Activated gamma-delta T cell treated with anti-CD3 and anti-CD28 coated beads, Interleukin-2, amount 50 U/mL, for 16 hours (primary cell): ENCODE measurements at places on chromosomes 3 and 15.

DNA sequence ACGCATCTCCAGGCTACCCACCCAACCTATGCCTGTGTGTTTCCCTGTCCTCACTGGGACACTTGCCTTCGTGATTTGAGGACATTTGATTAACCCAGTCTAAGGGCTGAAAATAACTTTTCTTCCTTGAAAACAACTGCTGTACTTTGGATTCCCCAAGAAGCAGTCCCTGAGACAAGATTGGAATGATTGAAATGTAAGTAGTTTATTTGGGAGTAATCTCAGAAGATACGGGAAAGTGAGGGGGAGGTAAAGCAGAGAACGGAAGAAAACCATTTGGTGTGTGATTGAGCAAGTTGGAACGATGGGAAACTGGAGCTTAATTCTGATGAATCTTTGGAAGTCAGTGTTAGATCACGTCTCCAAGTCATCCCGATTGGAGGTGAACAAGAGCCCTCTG lies 143.8 kb upstream of the LMCD1 start:
- no peak for DNase-seq

DNA sequence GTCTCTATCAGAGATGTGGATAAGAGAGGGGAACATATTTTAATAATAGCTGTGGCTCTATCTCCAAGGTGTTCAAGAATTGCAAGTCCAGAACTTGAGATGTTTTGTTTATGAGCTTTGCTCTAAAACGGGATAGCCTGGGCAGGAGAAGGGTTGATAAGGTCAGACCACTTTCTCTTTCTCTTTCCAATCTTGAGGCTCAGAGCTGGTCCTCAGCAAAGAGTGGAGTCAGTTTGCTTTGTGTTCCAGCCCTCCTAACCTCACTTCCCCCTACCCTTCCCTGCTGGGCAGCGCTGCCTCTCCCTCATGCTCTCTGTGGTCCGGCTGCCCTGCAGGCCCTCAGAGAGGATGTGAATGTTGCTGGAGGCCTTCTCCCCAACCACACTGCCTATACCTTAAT lies 13.8 kb downstream of the KLHL6 start:
- no peak for DNase-seq

DNA sequence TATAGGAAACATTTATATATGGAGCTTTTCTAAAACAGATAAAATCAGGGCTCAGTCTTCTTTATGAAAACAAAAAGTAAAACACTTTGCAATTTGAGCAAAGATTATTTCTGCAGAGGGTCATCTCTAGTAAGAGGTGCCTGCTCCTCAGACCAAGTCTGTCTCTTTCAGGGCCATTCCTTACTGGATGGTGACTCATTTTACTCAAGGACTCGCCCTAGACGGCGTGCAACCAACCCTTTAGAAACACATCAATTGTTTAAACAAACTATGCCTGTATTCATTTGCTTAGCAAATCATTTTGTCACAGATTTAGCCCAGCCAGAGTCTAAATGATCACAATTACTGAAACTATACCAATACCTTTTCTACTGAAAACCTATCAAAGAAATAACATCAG lies 242.8 kb upstream of the ICE2 start:
- DNase-seq = no peak

- no peak for DNase-seq
These were observed 11.6 kb downstream of the RCCD1 start for GRCh38 chr15:90966262-90966661.

- no peak for DNase-seq
These were observed 85.6 kb downstream of the LPP start for GRCh38 chr3:188239577-188239976.

- no peak for DNase-seq
These were observed 489 bp upstream of the GALNT15 start for GRCh38 chr3:16174026-16174355.

GRCh38 chr3:55297245-55297644 lies 189.9 kb downstream of the WNT5A start:
- no peak for DNase-seq

- DNase-seq = no peak
These were observed 293.3 kb upstream of the RGMA start for GRCh38 chr15:93382200-93382820.

DNA sequence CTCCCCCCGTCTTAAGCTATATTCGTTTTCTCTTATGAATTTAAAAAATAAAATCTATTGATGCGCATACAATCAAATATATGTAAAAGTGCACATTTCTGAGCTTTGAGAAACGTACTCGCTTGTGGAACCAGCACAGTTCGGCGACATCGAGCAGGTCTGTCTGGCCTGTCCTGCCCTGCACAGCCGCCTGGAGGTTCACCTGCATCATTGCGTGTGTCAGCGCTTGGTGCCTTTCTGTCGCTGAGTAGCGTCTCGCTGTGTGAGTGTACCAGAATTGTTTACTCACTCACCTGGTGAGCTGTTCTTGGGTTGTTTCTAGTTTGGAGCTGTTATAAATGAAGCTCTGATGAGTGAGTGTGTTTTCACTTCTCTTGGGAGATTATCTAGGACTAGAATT lies 104.0 kb downstream of the VGLL4 start:
- DNase-seq = no peak

DNA sequence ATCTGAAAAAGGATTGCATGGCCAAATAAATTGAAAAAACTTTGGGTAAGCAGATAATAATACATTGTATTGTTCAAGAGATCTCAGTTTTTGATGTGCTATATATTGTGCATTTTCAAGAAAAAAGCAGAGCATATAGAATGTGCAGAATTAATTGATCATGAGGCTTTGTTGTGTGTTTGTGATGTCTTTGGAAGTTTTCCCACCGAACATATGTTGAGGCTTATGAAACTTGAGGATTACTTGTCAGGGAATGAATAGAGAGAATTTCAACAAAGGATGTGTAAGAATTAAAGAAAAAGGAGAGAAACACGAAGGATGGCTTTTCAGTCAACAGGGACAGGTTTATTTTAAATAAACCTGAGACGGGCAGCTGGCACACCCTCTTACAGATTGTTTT lies 232.5 kb upstream of the POU1F1 start:
- no peak for DNase-seq

- no peak for DNase-seq
These were observed 20.6 kb upstream of the VEPH1 start for GRCh38 chr3:157523814-157524213.

DNA sequence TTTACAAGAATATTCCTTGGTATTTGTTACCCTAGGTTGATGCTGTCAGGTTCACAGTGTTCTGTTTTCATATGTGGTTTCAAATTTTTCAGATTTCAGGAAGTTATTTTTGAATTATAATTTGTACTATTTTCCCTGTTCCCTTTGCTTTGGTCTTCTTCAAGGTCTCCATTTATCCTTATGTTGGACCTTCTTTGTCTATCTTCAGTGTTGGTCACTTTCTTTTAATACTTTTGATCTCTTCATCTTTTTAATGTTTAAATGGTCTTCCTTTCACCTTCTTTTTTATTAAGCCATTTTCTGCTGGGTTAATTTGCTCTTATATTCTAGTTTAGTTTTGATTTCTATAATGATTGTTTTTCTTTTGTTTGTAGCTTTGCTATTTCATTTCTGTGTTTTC lies 61.3 kb downstream of the KLHL25 start:
- DNase-seq = no peak

- no peak for DNase-seq
These were observed 73.9 kb downstream of the TBC1D2B start for GRCh38 chr15:78003539-78004008.

DNA sequence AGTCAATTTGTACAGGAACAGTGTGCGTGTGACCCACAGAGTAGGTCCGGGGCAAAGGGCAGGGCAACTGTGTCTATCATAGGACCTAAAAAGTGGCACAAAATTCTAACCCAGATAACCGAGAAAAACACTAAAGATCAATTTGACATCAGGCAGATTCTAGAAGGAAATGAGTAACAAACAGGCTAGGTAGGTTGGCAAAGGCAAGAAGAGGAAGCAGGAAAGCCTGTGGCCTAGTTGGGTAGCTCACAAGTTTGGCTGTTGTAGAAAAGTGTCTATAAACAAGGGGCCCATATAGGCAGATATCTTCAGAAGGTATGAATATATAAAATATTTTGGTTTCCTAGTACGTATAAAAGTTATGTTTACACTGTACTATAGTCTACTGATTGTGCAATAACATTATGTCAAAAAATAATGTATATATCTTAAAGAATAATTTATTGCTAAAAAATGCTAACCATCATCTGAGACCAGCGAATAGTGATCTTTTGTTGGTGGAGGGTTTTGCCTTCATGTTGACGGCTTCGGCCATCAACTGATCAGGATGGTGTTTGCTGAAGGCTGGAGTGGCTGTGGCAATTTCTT lies 13.3 kb upstream of the OR5K1 start:
- DNase-seq = no peak

DNA sequence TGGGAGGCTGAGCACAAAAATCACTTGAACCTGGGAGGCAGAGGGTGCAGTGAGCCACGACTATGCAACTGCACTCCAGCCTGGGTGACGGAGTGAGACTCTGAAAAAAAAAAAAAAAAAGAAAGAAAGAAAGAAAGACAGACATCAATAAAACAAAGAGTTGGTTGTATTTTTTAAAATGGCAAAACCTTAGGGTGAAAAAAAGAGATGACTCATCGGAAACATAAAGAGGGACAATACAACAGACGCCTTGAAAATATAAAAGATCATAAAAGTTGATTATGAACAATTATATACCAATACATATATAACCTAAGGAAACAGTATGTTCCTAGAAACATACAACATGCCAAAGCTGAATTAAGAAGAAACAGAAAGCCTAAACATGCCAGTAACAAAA lies 92.8 kb downstream of the SCAPER start:
- no peak for DNase-seq

- DNase-seq = no peak
These were observed 113.3 kb upstream of the PTX3 start for GRCh38 chr3:157323360-157323759.

- no peak for DNase-seq
These were observed 631.6 kb upstream of the KCNMB2 start for GRCh38 chr3:177904621-177905020.

- no peak for DNase-seq
These were observed 29.2 kb downstream of the PDHB start for GRCh38 chr3:58404396-58404795.

GRCh38 chr3:31879365-31879764 lies 101.7 kb downstream of the OSBPL10 start:
- DNase-seq = no peak

GRCh38 chr3:126364731-126365301 lies 7.6 kb upstream of the KLF15 start:
- no peak for DNase-seq

DNA sequence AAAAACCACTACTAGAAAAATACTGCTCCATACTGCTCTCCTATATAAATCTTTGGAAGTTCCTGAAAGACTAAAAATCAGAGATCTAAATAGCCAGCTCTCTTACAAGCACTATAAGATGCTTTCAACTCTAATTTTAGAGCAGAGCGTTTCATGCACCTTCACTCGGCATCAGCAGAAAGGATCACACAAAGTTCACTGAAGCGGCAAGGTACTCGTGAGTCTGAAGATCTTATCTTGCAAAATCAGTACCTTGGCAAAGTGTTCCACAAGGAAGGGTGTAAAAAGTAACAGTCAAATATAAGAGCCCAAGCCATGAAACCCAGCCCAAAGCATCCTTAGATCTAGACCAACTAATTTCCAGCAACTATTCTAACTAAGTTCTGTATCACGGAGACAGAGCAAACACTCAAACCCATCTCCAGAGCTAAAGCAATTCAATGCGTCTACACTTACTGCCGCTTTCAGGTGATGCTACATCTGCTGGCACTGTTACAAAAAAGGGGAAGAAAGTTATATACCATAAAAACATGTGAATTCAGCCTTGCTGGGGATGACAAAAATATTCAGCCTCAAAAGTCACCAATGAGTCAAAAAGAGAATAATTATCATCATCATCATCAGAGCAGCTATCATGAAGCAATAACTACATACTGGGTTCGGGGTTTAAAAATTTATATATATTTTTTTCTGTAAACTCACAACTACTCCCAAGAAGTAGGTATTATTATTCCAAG lies 16.3 kb downstream of the VPS39 start:
- DNase-seq = no peak

GRCh38 chr15:52673312-52673711 lies 5.9 kb downstream of the ATOSA start:
- no peak for DNase-seq

DNA sequence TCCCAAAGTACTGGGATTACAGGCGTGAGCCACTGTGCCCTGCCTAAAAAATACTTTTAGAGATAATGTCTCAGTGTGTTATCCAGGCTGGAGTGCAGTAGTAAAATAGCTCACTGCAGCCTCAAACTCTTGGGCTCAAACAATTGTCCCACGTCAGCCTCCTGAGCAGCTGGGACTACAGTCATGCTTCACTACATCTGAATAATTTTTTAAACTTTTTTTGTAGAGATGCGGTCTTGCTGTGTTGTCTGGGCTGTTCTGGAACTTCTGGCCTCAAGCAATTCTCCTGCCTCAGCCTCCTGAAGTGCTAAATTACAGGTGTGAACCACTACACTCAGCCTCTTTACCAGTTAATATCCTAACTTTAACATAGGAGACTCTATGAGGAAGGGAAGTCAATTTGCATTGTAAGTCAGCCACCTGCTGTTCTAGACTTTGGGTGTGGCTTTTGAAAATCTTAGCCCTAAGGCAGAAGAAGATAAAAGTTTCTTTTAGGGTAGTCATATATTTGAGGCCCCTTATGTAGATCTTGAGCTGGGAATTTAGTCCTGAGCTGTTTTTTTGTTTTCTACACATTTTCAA lies 78.2 kb upstream of the RASGRP1 start:
- DNase-seq = no peak

GRCh38 chr15:75238150-75238549 lies 20.0 kb upstream of the GOLGA6C start:
- DNase-seq = no peak

DNA sequence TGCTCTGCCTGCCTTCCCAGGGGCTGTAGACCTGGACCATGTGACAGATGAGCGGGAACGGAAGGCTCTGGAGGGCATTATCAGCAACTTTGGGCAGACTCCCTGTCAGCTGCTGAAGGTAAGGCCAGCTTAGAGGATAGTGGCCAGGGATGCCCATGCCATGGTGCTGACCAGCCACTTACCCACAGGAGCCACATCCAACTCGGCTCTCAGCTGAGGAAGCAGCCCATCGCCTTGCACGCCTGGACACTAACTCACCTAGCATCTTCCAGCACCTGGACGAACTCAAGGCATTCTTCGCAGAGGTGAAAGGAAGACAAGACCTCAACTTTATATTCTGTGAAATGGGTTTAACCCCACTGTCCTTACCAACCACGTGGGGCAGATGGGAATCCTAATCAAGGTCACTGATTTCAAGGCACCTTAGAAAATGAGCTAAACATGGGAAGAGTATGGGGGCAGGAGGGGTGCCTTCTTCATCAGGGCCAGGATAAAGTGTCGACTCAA lies 26.7 kb downstream of the NBEAL2 start:
- no peak for DNase-seq

DNA sequence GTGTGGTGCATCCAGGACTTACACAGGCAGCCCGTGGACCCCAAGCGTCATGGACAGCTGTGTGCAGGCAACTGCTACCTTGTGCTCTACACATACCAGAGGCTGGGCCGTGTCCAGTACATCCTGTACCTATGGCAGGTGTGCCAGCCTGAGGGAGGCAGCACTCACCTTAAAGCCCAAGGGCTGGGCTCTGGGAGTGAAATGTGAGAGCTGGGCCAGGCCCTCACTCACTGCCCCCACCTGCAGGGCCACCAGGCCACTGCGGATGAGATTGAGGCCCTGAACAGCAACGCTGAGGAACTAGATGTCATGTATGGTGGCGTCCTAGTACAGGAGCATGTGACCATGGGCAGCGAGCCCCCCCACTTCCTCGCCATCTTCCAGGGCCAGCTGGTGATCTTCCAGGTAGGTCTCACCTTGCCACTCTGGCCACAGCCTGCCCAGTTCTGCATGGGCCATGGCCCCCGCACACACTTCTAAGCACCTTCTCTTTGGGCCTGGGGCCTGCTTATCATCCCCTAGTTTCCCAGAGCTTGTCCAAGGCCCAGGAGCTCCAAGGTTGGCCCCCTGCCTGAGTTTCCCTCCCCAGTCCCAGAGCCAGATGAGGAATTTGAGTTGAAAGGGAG lies 11.0 kb downstream of the VILL start:
- no peak for DNase-seq
